ENCODE measurements at places on chromosomes 6 and 20. TPM values are rescaled to one million over a fixed set of nuclear protein-coding genes. Genes with fewer than 3 reads are reported as not detected.

Gene SMLR1
- 0.28 TPM for polyA plus RNA-seq

Gene LY6G6C
- polyA plus RNA-seq, result 1.4 TPM

Gene SNX21
- polyA plus RNA-seq, result 23.9 TPM

Gene PTCHD4
- polyA plus RNA-seq, result 0.17 TPM

Gene AGPAT4
- 6.4 TPM for polyA plus RNA-seq

Gene TMEM14B
- polyA plus RNA-seq, result 63.8 TPM

Gene SEL1L2
- 9.5 TPM for polyA plus RNA-seq

Gene RAET1L
- polyA plus RNA-seq, result not detected

Gene PLCB1
- 3.1 TPM for polyA plus RNA-seq

Gene HLA-B
- 943 TPM for polyA plus RNA-seq

Gene HDGFL1
- polyA plus RNA-seq, result 303 TPM

Gene PBOV1
- not detected for polyA plus RNA-seq

Gene RSPH9
- 22.8 TPM for polyA plus RNA-seq

Gene DDX43
- 24.5 TPM for polyA plus RNA-seq

Gene ZSCAN9
- 39.6 TPM for polyA plus RNA-seq

Gene HINT3
- polyA plus RNA-seq, result 24.8 TPM

Gene ASIP
- 0.65 TPM for polyA plus RNA-seq

Gene PAX1
- 0.07 TPM for polyA plus RNA-seq

Gene NUP153
- 62.5 TPM for polyA plus RNA-seq

Gene RBM38
- polyA plus RNA-seq, result 69.6 TPM

Gene VSX1
- polyA plus RNA-seq, result 0.38 TPM

Gene HLA-DOA
- polyA plus RNA-seq, result 13.5 TPM

Gene CTAGE9
- polyA plus RNA-seq, result 6.6 TPM

Gene MUCL3
- 0.45 TPM for polyA plus RNA-seq

Gene SLC32A1
- polyA plus RNA-seq, result 0.96 TPM

Gene OR2W1
- not detected for polyA plus RNA-seq

Gene MROH8
- polyA plus RNA-seq, result 93.8 TPM

Gene DDRGK1
- polyA plus RNA-seq, result 57.2 TPM

Gene MAK
- polyA plus RNA-seq, result 21.2 TPM

Gene TRIM38
- 3.2 TPM for polyA plus RNA-seq

Gene LY6G6F
- 0.41 TPM for polyA plus RNA-seq

Gene DTD1
- 39.9 TPM for polyA plus RNA-seq

Gene CST7
- 4.1 TPM for polyA plus RNA-seq

Gene SLC2A4RG
- 64.4 TPM for polyA plus RNA-seq

Gene SAMD5
- 4.9 TPM for polyA plus RNA-seq

Gene FAXC
- polyA plus RNA-seq, result 5.9 TPM

Gene GRM4
- polyA plus RNA-seq, result 1.6 TPM

Gene FBXL4
- 7.9 TPM for polyA plus RNA-seq

Gene CPXM1
- 25.2 TPM for polyA plus RNA-seq

Gene CDKAL1
- polyA plus RNA-seq, result 11.1 TPM

Gene OSTM1
- polyA plus RNA-seq, result 38.3 TPM

Gene TSBP1
- polyA plus RNA-seq, result 21.0 TPM

Gene ATP9A
- 46.4 TPM for polyA plus RNA-seq

Gene IPCEF1
- 4.2 TPM for polyA plus RNA-seq

Gene MCHR2
- 0.83 TPM for polyA plus RNA-seq

Gene SOX18
- polyA plus RNA-seq, result 7.9 TPM

Gene GPR31
- 0.20 TPM for polyA plus RNA-seq

Gene CLVS2
- 0.24 TPM for polyA plus RNA-seq

Gene OXT
- polyA plus RNA-seq, result 1.7 TPM

Gene TDRD6
- polyA plus RNA-seq, result 51.3 TPM

Gene LY86
- polyA plus RNA-seq, result 3.5 TPM
